NCI-H1092 (cell line): ENCODE measurements at places on chromosomes 5 and 9.

DNA sequence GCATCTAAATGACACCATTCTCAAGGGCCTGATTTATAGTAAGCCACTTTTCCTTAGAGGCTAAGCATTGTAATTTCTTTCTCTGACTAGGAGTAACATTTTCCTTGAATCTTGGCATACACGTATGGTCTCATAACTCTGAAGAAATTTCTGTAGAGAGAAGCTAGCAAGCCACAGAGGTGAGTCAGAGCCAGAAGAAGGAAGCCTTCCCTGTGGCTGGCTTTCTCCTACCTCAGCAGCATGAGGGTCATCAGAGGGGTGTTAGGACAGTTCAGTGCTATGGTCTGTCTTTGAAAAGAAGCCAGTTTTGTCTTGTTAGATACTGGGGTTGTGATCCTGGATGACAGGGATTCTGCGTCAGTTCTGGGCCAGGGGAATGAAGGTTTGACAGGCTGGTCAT is 3.2 kb downstream of the SNX30 start:
- DNase-seq: no peak

- no peak for DNase-seq
Observed at GRCh38 chr5:123659495-123659894, 147.5 kb downstream of the CSNK1G3 start.

- DNase-seq: no peak
Observed at GRCh38 chr5:131525805-131526204, 109.2 kb downstream of the RAPGEF6 start.

DNA sequence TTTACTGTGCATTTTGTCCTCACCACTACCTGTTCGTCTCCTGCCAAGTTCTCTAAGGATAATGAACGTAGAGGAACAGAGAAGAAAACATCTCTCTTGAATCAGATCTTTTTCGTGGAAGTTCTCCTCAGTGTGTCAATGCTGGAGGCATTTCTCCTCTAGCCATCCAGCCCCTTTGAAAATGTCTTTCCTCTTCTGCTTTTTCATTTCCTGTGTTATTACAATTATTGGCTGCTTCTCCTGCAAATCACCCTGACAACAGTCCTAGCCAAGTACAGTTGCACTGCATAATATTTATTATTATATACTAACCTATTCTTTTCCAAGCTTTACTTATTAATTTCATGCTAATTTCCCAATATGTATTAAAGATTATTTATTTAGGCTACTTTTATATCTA is 61.8 kb upstream of the TRPM3 start:
- no peak for DNase-seq

DNA sequence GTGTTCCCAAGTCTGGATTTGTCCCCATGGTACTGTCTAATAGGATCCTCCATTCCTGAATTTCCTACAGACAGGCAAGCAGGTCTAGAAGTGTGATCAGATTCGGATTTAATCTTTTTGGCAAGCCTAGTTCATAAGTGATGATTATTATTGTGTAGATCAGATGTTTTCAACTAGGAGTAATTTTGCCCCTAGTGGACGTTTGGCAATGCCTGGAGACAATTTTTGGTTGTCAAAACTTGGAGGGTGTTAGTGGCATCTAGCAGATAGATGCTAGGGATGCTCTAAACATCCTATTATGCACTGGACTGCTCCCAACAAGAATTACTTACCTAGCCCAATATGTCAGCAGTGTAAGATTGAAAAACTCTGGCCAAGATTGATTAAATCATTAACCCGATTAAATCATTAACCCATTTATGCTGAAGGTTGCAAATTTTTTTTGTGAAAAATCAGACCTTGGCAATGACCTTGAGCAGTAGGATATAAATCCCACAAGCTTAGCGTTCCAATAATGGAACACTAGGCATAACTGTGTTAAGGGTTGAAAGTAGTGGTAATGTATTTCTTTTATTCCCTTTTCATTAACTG is 28.2 kb downstream of the TCERG1 start:
- no peak for DNase-seq

- DNase-seq: no peak
Observed at GRCh38 chr5:143054480-143054941, 284.3 kb downstream of the ARHGAP26 start.

GRCh38 chr9:4086119-4087090 is 213.5 kb downstream of the GLIS3 start:
- no peak for DNase-seq

DNA sequence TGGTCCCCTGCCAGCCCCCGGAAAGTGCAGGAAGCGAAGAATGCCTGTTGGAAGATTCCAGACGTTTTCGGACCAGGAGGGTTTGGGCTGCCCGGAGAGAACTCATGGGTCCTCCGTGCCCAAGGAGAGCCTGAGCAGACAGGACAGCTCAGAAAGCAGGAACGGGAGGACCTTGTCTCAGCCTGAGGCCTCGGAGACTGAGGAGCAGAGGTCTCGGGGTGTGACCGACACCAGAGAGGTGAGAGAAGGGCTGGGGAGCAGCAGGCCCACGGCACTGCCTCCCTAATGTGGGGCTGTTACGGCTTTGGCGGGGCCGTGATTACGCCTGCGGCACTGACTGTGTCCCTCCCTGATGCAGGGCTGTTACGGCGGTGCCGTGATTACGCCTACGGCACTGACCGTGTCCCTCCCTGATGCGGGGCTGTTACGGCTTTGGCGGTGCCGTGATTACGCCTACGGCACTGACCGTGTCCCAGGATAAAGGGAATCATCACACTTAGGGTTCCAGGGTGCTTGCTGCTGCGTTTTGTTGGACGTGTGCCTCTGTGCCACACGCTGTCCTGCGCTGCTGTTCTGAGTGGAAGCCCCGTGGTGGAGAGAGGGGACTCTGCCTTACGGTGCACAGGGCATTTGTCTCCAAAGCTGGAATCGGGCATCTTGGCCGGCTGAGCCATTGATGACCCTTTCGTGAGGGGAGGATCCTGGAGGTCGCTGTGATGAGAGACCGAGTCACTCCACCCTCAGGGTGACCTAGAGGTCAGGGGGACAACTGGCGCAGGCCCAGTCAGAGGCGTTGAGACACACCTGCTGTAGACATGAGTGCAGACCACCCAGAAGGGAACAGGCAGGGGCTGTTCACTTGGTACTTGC is 25.7 kb downstream of the CEP72 start:
- no peak for DNase-seq

DNA sequence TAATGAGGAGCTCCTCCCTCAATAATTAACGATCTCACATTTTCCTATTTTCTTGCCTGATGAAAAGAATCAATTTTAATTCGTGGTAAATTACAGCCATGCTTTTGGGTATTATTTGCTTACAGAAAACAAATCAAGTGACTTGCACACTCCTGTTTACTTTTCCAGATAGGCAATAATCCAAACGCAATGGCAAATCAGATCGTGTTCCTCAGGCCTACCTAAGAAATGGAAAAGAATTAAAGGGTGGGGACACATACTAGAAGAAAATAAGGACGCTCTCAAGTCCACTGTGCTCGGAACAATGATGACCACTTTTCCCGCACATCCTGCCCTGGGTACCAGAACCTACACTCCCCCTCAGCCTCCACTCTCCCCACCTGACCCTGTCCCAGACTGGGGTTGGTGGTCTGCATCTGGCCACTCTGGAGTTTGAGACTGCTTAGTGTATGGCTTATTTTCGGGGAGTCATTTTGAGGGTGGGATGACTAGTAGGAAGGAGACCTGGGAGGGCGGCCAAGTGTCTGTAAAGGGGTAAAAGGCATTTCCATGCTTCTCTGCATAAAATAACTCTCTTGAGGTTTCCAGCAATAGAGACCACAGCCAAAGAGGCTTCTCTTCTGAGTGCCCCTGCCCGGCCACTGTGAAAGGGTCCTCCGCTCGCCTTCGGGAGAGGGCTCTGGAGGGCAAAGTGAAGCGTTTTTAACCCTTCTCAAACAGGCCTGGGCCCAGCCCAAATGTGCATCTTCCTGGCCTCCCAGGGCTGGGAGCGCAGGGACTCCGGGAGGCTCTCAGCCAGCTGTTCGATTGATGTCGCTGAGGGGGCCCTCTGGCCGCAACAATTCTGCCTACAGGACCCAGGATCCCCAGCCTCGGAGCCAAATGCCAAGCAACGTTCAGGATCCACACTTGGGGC is 4.5 kb upstream of the OTP start:
- no peak for DNase-seq

GRCh38 chr9:134858051-134858841 is 22.4 kb upstream of the FCN2 start:
- no peak for DNase-seq

DNA sequence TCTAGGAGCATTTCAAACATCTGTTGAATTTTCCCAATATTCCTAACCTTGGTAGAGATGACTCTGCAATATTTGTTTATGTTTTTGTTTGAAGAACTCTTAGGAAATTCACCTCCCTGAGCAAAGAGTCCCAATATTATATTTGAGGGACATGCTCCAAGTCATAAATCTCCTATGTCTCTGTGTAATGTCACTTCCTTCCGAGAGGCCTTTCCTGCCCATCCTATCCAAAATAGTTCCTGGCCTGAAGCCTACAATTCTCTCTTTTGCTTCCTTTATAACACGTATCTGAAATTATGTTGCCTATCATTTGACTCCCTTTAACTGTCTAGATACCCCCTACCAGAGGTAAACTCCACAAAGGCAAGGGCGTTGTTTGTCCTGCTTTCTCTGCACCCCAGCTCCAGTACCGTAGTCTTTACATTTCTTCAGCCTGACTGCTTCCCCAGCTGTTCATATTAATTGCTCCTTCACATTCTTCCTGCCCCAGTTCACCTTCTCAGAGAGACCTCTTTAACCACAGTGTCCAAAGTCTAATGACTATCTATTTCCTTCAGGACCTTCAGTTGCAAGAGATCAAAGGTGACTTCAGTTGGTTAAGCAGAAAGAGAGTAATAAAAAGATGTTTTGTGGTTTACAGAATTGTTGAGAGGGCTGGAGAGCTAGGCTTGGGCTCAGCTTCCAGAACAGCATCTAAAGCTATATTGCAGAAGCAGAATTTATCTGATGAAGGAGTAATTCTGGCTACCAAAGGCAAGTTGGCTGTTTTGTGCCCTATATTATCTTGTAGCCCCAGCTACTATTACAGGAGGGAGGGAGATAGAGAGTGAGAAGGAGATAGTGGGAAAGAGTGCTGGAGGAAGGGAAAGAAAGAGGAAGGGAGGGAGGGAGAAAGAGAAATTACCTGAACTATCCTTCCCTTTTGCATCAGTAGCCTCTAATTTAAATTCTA is 109.3 kb upstream of the TMEM161B start:
- no peak for DNase-seq

DNA sequence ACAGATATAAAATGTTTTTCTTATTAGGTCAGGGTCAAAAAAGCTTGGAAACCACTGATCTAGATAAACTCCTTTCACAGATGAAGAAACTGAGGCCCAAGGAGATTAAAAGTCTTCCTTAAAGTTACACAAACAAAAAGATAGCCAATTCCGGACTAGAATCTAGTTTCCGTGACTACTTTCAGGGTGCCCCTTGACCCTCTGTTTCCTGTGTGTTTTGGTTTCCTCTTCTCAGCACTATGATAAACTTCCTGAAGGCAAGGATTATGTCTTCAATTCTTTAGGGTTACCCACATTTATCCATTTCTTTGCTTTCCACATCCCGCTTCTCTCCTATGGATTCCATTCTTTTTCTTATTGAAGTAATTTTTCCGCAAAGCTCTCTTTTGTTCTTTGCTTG is 83.1 kb downstream of the ADAMTS12 start:
- DNase-seq: no peak

DNA sequence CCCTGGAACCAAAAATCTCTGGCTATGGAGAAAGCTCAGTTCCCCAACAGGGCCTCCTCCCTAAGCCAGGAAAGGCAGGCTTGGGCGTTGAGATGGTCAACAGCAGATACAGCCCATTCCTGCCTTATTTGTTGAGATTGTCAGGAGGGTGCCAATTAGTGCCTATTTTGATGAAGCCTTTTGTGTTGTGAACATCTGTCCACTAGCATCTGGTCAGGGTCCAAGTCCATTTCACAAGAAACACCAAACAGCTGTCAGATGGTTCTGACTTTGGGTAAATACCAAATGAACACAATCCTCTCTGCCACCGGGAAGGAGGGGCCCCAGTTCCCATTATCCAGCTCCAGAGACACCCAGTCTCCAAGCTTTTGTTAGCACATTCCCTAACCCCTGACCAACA is 19.9 kb downstream of the SEMA6A start:
- peak; percentile 16 for DNase-seq
